HCT116 (cell line): ENCODE measurements at places on chromosomes 5 and 9.

- DNase-seq, result no peak
Observed at GRCh38 chr9:112555101-112555643, 68.5 kb downstream of the KIAA1958 start.

DNA sequence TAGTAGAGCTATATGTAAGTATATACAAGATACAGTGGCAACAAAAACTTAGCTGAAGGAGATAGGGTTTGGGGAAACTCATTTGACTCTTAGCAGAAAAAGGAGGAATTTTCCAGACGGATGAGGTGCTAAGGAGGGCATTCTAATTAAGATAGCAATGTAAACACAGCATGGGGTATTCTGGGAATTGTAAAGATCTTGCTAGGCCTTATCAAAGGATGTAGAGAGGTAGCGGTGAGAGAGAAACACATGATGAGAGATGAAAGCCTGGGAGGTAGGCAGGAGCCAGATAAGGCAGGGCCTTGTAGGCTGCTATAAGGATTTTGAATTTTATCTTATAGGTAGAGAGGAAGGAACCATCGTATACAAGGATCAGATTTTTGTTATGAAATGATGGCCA lies 106.6 kb upstream of the KCNN2 start:
- no peak for DNase-seq

GRCh38 chr5:168585119-168585856 lies 6.1 kb upstream of the PANK3 start:
- no peak for DNase-seq

DNA sequence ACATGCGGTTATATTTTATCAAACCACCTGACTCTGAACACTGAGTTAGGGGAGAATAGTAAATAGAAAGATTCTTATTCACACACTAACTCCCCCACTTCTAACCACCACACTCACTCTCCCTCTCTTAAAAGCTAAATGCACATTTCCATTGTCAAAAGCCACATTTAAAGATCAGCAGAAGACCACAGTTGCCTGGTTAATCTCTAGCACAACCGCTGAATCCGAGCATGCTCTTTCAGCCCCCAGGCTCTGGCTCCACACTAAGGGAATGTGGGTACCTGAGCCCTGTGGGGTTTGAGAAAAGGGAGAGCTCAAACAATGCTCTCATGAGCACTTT lies 35.7 kb downstream of the PFDN1 start:
- DNase-seq, result no peak

DNA sequence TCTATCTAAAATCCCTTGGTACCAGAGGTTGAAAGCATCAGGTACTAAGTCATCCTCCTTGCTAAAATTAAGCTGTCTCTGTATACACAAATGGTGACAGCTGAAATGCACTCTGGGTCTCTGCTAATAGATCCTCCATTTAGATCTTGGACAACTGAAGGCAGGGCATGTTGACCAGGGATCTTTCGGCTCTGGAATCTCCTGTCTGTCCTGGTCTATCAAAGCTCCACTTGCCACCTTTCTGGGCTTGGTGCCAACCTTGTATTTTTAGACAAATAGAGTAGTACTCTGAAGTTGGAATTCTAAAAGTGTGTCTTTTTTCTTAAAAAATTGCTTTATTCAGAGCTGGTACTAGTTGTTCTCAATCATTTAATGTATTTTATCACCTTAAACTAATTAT lies 135.2 kb upstream of the HMHB1 start:
- no peak for DNase-seq

GRCh38 chr9:138009016-138009802 lies 131.6 kb downstream of the CACNA1B start:
- DNase-seq, result no peak

DNA sequence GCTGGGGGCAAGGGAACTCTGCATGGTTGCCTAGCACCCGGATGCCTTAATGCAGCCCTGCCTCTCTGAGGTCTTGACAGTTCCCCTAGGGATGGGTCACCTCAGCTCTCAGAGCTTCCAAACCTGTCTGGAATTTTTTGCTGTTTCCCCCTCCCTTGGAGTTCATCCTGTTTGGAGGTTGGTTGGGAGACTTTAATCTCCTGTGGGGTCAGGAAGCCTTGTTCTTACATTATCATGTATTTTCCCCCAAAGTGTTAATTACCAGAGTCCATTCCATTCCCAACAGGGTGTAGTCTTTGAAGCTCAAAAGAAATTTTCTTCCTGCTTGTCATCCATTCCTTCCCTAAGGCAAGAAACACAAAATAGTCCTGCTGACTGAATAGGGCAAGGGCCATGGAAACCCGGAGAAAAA lies 150.3 kb upstream of the SPRY4 start:
- no peak for DNase-seq

- DNase-seq, result no peak
Observed at GRCh38 chr9:122076117-122076516, 17.0 kb downstream of the TTLL11 start.

GRCh38 chr5:176803943-176804498 lies 6.3 kb upstream of the UNC5A start:
- DNase-seq, result no peak

- DNase-seq, result no peak
Observed at GRCh38 chr5:68176802-68177479, 38.6 kb upstream of the PIK3R1 start.

- no peak for DNase-seq
Observed at GRCh38 chr5:155783246-155783645, 543.7 kb upstream of the SGCD start.

DNA sequence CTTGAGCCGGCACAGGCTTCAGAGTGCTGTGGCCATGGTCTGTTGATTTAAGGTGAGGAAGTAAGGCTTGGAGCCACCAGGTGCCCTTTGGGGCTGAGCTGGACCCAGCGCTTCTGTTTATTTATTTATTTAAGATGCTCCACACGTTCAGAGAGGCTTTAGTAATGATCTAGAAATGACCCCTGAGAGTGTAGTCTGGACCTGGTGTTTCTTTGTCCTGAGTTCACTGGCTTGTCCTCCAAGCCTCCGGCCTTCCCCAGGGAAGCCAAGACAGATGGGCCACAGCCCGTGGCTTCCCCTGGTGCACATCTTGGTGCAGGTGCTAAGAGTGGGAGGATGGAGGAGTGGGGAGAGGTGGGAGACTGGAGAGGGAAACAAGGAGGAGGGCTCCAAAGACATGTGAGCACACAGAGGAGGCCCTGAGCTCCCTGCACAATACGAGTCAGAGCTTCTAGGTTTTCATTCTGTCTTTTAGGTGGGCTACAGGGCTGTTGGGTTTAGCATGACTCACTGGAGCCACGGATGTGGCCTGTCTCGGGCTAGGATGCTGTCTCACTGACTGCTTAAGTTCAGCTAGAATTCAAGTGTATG lies 56.9 kb downstream of the AHRR start:
- DNase-seq, result no peak

DNA sequence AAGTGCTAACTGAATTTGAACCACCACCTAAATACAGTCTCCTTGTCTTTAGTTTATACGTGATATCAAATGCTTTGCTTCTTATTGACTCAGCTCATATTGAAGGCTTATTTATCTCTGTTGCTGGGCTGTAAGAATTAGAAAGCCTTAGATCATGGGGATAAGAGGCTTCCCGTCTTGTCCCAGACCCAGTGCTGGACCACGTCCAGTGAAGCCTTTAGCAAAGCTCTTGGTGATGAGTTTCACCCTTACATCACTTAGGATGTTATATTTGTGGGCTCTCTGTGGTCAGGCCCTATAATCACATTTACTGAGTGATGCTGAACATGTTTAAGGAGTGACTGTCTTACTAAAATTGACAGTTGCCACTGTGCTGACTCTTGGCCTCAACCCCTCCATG lies 11.2 kb downstream of the FAM240B start:
- no peak for DNase-seq

DNA sequence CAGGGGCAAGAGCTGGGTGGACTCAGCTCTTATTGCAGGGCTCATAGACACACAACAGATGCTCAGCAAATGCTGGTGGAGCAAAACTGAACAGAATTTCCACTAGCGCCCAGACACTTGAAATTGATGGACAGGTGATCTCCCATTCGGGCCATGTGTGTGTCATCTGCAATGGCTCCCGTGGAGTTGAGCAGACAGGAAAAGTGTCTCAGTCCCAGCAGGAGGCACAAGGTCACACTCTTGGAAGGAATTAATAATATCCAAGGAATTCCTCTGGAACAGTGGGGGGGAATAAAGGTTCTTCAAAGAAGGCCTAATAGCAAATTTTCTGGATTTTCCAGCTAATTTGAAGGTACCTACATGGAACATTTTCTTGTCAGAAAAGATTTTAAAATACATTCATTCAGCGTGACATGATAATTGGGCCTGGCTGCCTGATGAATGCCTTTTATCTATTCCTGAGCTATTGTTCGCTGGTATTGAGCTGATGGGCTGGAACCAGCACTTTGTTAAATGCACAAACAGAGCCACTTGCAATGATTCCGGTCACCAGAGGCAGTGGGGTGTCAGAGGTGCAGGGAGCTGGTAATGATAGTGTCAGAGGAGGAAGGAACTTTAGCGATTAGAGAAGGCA lies 31.5 kb upstream of the ALDH1B1 start:
- no peak for DNase-seq

DNA sequence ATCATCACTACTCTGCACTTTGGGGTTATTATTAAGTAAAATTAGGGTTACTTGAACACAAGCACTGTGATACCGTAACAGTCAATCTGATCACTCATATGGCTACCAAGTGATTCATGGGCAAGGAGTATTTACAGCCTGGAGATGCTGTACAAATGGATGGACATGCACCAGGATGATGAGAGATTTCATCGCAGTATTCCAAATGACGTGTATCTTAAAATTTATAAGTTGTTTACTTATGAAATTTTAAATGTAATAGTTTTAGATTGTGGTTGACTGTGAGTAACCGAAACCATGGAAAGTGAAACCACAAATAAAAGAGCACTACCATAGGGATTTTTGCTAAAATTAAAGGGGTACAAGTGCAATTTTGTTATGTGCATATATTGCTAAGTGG lies 462.2 kb upstream of the PTGER4 start:
- no peak for DNase-seq

GRCh38 chr9:137202966-137203365 lies 2.4 kb upstream of the TPRN start:
- no peak for DNase-seq

- no peak for DNase-seq
Observed at GRCh38 chr5:97172227-97172626, 10.8 kb downstream of the RIOK2 start.

GRCh38 chr5:14244721-14245120 lies 101.6 kb downstream of the TRIO start:
- DNase-seq, result no peak

- no peak for DNase-seq
Observed at GRCh38 chr9:4421847-4422246, 68.4 kb upstream of the SLC1A1 start.

GRCh38 chr5:6742081-6742758 lies 29.0 kb downstream of the TENT4A start:
- no peak for DNase-seq

- no peak for DNase-seq
Observed at GRCh38 chr5:172583931-172584511, 57.0 kb upstream of the NEURL1B start.

- DNase-seq, result no peak
Observed at GRCh38 chr5:132787076-132787475, 10.0 kb upstream of the SEPTIN8 start.

DNA sequence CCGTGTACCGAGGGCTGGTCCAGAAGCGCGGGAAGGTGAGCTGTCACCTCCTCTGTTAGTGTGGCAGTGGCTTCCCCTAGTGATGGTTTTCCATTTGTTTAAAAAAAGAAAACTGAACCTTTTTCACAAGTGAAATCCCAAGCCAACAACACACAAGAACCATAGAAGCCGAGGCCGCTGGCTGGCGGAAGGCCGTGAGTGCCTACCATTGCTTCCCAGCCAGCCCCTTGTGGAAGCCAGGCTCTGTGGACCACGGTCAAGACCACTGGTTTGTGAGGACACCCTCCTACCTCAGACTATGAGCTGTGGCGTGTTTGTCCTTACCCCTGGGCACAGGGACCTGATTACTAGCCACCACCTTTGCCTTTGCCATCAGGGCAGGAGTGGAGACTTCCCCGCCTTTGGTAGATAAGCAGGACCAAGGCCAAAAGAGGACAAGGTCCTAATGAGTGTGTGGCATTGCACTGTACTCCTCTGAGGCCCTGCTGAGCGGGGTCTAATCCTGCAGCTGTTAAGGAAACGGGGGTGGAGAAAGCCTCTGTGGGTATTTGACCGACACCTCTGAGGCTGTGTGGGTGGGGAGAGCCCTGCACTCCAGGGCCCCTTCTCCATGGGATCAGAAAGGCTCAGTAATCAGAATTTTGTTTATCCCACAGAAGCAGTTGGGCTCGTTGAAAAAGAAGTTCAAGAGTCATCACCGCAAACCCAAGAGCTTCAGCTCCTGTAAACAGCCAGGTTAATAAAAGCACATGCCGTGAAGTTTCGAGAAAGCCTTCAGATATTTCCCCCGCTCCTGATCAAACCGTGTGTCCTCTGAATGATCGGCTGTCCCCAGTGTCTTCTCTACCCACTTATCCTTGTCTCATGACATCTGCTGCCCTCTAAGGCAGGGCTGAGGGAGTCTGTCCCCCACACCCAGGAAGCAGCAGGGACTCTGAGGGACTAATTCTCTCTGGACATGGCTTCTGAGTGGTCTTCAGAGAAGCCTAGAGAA lies 4.3 kb downstream of the SURF2 start:
- DNase-seq, result no peak

DNA sequence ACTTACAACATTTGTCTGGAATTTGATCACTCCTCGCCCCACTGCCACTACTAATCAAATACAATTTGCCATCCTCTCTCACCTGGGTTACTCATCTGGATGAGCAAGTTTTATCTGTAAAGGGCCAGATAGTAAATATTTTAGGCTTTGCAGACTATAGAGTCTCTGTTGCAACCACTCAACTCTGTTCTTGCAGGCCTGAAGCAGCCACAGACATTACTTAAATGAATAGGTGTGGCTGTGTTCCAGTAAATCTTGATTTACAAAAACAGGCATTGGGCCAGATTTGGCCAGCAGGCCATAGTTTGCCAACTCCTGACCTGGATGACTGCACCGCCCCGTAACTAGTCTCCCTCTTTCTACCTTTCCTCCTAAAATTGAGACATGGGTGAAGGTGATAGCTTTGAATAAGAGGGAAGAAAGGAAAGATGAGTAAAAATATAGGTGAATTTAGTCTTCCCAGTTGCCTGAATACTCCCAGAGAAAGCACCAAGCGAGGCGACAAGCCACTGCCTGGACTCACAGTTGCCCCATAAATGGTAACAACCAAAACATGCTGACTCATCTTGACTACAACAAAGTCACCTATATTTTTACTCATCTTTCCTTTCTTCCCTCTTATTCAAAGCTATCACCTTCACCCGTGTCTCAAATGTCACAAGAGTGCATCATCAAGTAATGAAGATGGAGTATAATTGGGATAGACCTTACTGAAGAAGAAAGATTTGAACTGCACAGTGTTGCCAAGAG lies 32.5 kb upstream of the SCAMP1 start:
- DNase-seq, result no peak

DNA sequence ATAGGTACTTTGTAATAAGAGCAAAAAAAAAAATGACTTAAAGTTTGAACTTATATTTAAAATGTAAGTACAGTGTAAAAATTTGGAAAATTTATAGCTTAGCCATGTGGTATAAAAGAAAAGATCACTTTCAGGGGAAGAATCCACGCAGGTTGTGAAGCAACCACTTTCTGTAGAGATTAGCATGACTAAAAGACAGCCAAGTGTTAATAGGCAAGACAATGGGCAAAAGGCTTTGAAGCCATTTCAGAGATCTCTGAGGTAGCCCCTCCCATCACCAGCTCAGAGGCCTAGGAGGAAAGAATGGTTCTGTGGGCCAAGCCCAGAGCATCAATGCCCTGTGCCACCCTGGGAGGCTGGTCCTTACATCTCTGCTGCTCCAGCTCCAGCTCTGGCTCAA lies 346.3 kb upstream of the CHD1 start:
- no peak for DNase-seq
